ENCODE measurements at places on chromosomes 1 and 21. TPM values are rescaled to one million over a fixed set of nuclear protein-coding genes. Genes with fewer than 3 reads are reported as not detected.

DNA sequence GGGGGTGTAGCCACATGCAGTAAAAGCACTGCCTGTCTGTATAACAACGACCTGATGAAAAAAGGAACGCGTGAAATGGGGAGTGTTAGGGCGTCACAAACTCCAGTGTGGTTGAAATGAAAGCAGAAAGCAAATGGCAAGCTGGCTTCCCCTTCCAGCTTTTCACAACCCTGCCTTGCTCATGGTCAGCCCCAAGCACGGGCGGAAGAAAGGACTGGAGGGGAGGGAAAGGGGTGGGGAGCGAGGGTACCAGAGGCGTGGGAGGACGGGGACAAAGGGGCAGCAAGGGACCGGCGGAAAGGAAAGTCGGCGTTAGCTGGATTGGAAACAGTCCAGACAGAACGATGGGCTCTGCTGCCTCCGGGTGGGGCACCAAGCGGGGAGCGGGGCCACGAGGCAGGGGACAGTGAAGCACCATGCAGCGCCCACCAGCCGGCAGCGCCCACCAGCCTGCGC is 9.6 kb downstream of the VPS26C start:
- peak; percentile 51 for DNase-seq
- H3K4me1 ChIP-seq = peaks cover 28% of the 10 kb centered on the region
- H3K4me3 ChIP-seq = peak overlapping the region; percentile 77
- peaks cover 7% of the 10 kb centered on the region for H3K36me3 ChIP-seq

DNA sequence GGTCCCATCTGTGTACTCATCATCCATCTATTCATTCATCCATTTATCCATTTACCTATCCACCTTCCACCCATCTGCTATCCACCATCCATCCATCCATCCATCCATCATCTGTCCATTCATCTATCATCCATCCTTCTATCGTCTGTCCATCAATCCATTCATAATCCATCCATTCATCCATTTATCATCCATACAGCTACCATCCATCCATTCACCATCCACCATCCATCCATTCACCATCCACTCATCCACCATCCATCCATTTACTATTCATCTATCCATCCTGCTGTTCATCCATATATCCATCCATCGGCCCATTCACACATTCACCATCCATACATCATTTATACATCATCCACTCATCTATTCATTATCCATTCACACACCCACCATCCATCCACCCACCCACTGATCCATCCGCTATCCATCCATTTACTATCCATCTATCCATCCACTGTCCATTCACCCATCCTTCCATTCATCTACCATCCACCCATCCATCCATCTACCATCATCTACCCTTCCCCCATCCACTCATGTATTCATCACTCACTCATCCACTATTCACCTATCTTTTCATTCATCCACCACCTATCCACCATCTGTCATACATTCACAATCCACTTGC is 96.4 kb downstream of the TRIM11 start:
- H3K27ac ChIP-seq = no peak overlapping the region
- H3K4me3 ChIP-seq = no peak overlapping the region
- peaks cover 8% of the 10 kb centered on the region for H3K36me3 ChIP-seq
- H3K27me3 ChIP-seq = no peaks in the 10 kb centered on the region
- DNase-seq = no peak

- H3K4me1 ChIP-seq = peaks cover 19% of the 10 kb centered on the region
- no peaks in the 10 kb centered on the region for H3K27me3 ChIP-seq
- H3K4me3 ChIP-seq = no peak overlapping the region
- peaks cover 55% of the 10 kb centered on the region for H3K36me3 ChIP-seq
- DNase-seq = no peak
These were observed 19.9 kb downstream of the ALDH9A1 start for GRCh38 chr1:165678509-165678908.

DNA sequence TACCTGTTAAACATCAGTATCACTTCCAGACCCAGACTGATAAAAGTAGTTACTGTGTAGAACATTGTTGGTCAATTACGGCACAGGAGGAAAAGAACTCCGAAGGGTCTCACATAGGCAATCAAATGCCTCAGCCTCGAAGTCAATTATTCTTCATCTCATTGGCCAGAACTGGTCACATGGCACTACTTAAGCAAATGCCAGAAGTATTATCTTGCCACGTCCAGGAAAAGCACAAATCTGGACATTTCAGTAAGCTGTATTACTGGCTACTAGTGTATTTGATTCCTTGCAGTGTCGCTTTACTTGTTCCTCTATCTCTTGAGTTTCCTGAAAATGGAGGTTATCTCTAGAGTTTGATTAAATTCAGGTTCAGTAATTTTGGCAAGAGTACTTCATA is 24.4 kb downstream of the DIO1 start:
- H3K36me3 ChIP-seq = peaks cover 9% of the 10 kb centered on the region
- H3K4me3 ChIP-seq = no peak overlapping the region
- H3K27ac ChIP-seq = no peak overlapping the region
- DNase-seq = no peak
- no peaks in the 10 kb centered on the region for H3K27me3 ChIP-seq
- peaks cover 41% of the 10 kb centered on the region for H3K4me1 ChIP-seq

- peaks cover 11% of the 10 kb centered on the region for H3K36me3 ChIP-seq
- H3K27me3 ChIP-seq = no peaks in the 10 kb centered on the region
- H3K27ac ChIP-seq = no peak overlapping the region
- no peak overlapping the region for H3K4me3 ChIP-seq
- peaks cover 4% of the 10 kb centered on the region for H3K4me1 ChIP-seq
- DNase-seq = no peak
These were observed 18.9 kb downstream of the SHISAL2A start for GRCh38 chr1:52651904-52652303.

- peaks cover 6% of the 10 kb centered on the region for H3K4me1 ChIP-seq
- no peak for DNase-seq
- H3K4me3 ChIP-seq = no peak overlapping the region
- H3K27me3 ChIP-seq = no peaks in the 10 kb centered on the region
These were observed 105.7 kb downstream of the SYF2 start for GRCh38 chr1:25126562-25126961.

DNA sequence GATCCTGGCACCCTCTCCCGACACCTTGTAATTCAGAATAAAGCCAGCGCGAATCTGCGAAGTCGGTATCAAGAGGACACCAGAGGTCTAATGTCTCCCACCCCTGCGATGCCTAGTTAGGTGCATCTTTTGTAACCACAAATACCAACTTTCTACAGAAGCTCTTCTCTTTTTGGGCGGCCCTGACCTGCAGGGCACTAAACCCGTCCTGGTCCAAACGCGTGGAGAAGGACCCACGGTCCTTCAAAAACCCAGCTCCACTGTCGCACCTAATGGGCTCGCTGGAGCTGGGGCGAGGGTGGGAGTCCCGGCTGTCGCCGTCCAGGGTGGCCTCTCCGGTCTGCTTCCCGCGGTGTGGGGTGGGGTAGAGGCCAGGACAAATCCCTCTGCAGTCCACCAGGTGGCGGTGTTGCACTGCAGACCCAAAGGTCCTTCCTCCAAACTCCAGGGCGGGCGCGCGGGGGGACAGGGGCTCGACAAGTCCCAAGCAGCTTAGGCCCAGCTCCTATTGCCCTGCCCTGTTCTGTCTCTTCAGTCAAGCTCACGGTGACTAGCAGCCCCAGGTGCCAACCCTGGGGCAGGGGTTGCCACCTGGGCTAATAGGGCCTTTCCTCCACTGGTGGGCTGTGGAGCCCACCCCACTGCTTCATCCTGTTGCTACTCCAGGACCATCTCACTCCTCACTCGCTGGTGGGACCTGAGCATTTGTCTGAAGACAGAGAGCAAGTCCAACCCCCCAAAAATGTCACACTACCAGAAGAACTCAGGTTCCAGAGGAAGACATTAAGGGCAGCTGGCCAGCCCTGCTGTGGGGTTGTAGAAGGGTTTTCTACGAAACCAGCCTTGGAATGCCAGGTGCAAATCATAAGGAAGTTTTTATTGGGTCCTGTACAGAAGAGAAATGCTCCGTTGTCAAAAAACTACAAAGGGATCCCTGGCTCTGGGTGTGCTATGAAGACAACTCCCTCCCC is 2.8 kb downstream of the HES3 start:
- peak overlapping the region; percentile 36 for H3K4me3 ChIP-seq
- H3K27ac ChIP-seq = no peak overlapping the region
- peaks cover 48% of the 10 kb centered on the region for H3K27me3 ChIP-seq
- peak; percentile 82 for DNase-seq

GRCh38 chr1:40606194-40606593 is 59.3 kb downstream of the RIMS3 start:
- no peaks in the 10 kb centered on the region for H3K4me1 ChIP-seq
- DNase-seq = no peak
- no peaks in the 10 kb centered on the region for H3K36me3 ChIP-seq
- no peaks in the 10 kb centered on the region for H3K27me3 ChIP-seq
- H3K27ac ChIP-seq = no peak overlapping the region
- H3K4me3 ChIP-seq = no peak overlapping the region

GRCh38 chr1:87024936-87025540 is 110.6 kb downstream of the HS2ST1 start:
- no peaks in the 10 kb centered on the region for H3K27me3 ChIP-seq
- no peaks in the 10 kb centered on the region for H3K36me3 ChIP-seq
- no peak overlapping the region for H3K4me3 ChIP-seq
- H3K4me1 ChIP-seq = peaks cover 2% of the 10 kb centered on the region
- H3K27ac ChIP-seq = no peak overlapping the region

The CCDC185 gene
- not detected for total RNA-seq

The SZT2 gene
- 26.6 TPM for total RNA-seq

The CHRNB2 gene
- total RNA-seq = not detected

The CZIB gene
- total RNA-seq = 44.4 TPM

The DIP2A gene
- 31.4 TPM for total RNA-seq

Data from activated naive CD4-positive, alpha-beta T cell treated with anti-CD3 and anti-CD28 coated beads for 36 hours (primary cell).